Activated T-cell treated with anti-CD3 and anti-CD28 coated beads, Interleukin-2, amount 50 U/mL, for 4 hours (primary cell): ENCODE measurements at places on chromosomes 2 and 18. TPM values are rescaled to one million over a fixed set of nuclear protein-coding genes. Genes with fewer than 3 reads are reported as not detected.

The TTN gene
- 0.78 TPM for total RNA-seq

The MPPE1 gene
- 33.9 TPM for total RNA-seq

The NEDD4L gene
- 4.7 TPM for total RNA-seq

The IMPACT gene
- 9.5 TPM for total RNA-seq

The USP37 gene
- 30.9 TPM for total RNA-seq

The NYAP2 gene
- not detected for total RNA-seq

The PFN4 gene
- not detected for total RNA-seq

The CCDC195 gene
- not detected for total RNA-seq

The DSG4 gene
- not detected for total RNA-seq

The NFU1 gene
- total RNA-seq: 26.4 TPM

The ASB18 gene
- not detected for total RNA-seq

The NIFK gene
- total RNA-seq: 247 TPM

The CD8B gene
- total RNA-seq: 47.4 TPM

The LRATD1 gene
- total RNA-seq: 0.11 TPM

The NT5C1B gene
- total RNA-seq: not detected

The SLC4A5 gene
- 1.5 TPM for total RNA-seq

The MRPL19 gene
- 78.8 TPM for total RNA-seq

The CHST9 gene
- total RNA-seq: not detected

The CCDC148 gene
- not detected for total RNA-seq

The ARHGAP25 gene
- 52.1 TPM for total RNA-seq

The SLC9A4 gene
- 0.05 TPM for total RNA-seq

The TUBA4B gene
- total RNA-seq: not detected

The MAP3K2 gene
- 63.8 TPM for total RNA-seq

The VIT gene
- not detected for total RNA-seq

The SLC9A2 gene
- 0.08 TPM for total RNA-seq

The TRPM8 gene
- total RNA-seq: 0.11 TPM

The FBXO15 gene
- total RNA-seq: 1.2 TPM

The HRH4 gene
- not detected for total RNA-seq

The CFAP65 gene
- not detected for total RNA-seq

The DHRS9 gene
- total RNA-seq: 3.9 TPM

The NGEF gene
- total RNA-seq: 0.94 TPM

The IL1RN gene
- 1.2 TPM for total RNA-seq

The CPS1 gene
- 0.90 TPM for total RNA-seq

The SMC6 gene
- total RNA-seq: 18.2 TPM

The TUBA3E gene
- total RNA-seq: not detected

The MC4R gene
- total RNA-seq: not detected

The CNDP1 gene
- total RNA-seq: 0.40 TPM

The USP40 gene
- total RNA-seq: 12.5 TPM

The CYTIP gene
- 183 TPM for total RNA-seq

The SLC5A7 gene
- not detected for total RNA-seq

The STPG4 gene
- not detected for total RNA-seq

The KRCC1 gene
- total RNA-seq: 6.9 TPM

The CYP26B1 gene
- total RNA-seq: not detected
